ENCODE measurements at places on chromosomes 7 and 10.

GRCh38 chr7:30845426-30846135, 66.1 kb upstream of the AQP1 start:
- peak; percentile 47 for DNase-seq

- DNase-seq, result no peak
Measured at GRCh38 chr7:376306-377079, 86.5 kb downstream of the FOXL3 start.

- no peak for DNase-seq
Measured at GRCh38 chr7:20393616-20394015, 62.9 kb downstream of the ITGB8 start.

DNA sequence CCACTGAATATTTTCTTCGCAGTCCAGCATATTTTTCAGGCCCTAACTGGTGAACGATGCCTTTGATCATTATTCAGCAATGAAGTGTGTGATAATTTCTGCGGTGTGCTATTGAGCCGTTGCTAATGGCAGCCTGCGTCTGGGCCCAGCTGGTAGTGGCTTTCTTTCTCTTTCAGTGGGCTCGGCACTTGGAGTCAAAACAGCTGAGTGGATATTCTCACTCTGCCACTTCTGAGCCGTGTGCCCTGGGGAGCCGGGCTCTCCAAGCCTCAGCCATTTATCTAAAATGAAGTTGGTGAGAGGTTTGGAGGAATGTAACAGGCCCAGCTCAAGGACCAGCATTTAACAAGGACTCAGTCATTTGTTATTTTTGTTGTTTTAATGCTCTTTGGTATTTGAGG, 87.5 kb upstream of the IFRD1 start:
- DNase-seq, result no peak

GRCh38 chr10:71512761-71513539, 116.2 kb downstream of the CDH23 start:
- DNase-seq, result no peak

DNA sequence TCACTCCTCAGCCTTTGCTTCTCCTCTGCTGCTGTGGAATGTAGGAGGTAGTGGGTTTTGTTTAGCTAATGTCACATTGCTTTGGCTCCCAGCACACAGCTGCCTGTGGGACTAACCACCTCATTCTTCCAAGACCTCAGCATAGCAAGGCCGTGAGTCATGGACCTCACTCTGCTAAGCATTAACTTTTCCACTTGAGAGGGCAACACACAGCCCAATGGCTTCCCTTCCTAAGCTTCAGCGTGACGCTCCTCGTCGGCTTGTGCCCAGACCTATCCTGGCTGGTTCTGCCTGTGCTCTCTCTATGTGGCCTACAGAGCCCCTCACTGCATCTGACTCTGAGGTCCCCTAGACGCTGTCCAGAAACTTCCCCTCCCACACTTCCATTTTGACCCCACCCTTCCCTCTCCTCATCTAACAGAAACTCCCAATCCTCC, 23.3 kb downstream of the MYOF start:
- peak; percentile 99 for DNase-seq

DNA sequence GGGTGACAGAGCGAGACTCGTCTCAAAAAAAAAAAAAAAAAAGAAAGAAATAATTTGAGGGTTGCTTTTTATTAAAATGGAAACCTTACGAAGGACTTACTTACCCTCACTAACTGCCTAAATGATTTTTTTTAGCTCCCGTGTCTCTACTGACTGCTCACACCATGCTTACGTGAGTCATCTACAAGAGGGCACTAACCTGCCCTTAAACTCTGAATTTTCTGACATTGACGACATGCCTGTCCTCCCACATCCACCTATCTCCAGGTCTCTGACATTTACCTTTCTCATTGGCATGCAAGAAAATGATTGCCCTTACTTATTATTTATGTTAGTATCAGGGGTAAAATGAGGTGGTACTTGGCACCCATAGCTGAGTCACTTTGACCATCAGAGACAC, 1286.3 kb upstream of the AUTS2 start:
- DNase-seq, result no peak

DNA sequence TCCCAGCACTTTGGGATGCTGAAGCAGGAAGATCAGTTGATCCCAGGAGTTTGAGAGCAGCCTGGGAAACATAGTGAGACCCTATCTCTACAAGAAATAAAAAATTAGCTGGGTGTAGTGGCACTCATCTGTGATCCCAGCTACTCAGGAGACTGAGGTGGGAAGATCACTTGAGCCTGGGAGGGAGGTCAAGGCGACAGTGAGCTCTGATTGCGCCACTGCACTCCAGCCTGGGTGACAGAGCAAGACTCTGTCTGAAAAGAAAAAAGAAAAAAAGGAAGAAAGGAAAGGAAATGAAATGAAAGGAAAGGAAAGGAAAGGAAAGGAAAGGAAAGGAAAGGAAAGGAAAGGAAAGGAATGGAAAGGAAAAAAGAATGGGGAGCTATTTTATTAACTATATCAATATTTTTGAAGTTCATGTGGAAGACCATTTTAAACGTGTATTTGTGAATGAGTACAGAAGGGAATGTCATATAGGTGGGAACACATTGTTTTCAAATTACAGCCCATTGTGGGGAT, 7.1 kb upstream of the IFIT2 start:
- DNase-seq, result no peak

DNA sequence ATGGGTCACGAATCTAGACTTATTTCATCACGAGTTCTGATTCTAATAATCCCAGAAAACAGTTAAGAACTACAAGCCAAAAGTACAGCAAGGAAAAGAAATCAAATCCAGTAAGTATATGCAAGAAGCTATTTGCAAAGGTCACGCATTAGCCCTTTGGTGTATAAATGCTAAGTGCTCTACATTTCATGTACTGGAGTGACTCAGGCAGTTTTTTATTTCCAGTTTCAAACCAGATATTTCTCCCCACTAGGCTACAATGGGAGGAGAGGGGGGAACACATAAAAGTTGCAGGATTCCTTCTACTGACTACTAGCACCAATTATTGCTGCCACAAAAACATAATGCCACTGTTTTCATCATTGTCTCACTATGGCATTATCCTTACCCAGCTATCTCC, 148.0 kb downstream of the NRCAM start:
- DNase-seq, result peak; percentile 67

DNA sequence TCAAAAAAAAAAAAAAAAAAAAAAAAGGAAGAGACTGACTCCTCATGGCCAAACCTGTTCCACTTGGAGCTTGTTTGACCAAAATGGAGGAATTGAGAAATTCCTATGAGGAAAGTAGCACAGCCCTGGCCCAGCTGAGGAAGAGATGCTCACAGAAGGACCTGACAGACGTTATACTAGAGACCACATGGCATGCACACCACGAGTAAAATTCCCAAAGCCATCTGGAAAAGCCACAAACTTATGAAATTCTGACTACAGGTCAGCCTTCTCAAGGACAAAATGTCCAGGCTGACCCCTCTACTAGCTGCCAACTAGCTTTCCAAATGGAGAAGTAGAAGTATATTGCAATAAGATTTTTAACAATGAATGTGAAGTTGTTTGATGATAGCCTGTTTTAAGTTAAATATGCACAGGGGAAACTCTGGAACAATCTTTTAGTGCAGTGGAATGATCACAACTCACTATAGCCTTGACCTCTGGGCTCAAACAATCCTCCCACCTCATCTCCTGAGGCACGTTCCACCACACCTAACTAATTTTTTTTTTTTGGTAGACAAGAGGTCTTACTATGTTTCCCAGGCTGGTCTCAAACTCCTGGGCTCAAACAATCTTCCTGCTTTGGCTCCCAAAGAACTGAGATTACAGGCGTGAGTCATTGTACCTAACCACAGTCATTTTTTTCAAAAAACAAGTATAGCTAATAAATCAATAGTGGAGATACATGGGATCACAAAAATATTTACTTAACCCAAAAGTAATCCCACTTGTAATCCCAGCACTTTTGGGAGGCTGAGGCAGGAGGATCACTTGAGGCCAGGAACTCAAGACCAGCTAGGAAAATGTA, 75.7 kb downstream of the AKR1D1 start:
- DNase-seq, result no peak

GRCh38 chr10:10925667-10926066, 92.0 kb upstream of the CELF2 start:
- no peak for DNase-seq

- no peak for DNase-seq
Measured at GRCh38 chr7:39488467-39489393, 77.5 kb upstream of the YAE1 start.

DNA sequence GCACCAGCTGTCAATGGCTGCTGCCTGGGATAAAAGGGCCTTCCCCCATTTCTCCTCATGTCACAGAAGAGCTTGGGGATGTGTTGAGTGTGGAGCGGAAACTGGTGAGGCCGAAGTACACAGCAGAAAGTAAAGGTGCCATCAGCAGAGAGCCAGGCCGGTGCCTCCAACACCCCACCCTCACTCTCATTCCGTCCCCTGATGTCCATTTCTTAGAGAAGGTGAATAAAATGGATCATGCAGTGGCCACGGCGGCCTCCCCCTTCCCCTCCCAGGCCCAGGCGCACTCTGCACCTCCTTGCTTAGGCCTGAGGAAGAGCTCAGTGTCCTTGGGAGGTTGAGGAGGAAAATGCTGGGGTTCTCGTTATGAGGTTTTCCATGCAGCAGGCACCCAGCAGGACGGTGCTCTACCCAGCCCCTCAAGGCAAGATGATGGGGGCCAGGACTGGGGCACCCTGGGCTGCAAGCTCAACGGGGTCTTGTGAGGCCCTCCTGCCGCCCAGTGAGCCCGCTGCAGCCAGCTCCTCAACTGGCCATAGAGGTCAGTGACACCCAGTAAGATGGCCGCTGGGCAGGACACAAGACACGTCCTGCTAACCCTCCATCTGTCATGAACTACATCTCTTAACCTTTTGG, 163.9 kb downstream of the ADARB2 start:
- no peak for DNase-seq

DNA sequence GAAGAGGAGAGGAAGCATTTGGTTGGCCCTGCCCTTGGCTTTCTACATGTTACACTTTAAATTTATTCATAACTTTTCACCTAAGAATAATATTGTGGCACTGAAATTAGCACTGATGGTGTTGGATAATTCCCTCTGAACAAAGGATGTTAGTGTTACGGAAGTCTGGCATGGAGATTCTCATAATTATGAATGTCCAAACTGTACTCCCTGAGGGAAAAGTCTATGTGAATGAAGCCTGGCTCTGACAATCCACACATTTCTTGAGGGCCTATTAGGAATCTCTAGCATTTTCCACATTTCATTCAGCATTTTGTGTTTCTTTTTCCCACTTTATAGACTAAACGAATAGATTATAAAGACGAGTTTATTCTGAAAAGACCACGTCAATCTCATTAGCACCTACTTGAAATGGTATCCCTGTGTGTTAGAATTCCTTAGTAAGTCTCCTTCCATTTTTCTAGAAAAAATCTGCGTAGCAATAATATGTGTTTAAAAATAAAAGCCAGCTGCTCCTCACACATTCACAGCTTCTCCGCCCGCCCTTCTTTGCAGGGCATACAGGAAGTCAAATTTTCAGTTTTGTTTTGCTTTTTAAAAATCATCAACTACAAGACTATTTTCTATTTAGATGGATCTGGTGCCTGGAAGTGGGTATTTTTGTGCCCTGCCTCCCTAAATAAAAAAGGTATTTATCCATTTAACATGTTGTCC, 131.8 kb upstream of the PALS2 start:
- DNase-seq, result no peak

DNA sequence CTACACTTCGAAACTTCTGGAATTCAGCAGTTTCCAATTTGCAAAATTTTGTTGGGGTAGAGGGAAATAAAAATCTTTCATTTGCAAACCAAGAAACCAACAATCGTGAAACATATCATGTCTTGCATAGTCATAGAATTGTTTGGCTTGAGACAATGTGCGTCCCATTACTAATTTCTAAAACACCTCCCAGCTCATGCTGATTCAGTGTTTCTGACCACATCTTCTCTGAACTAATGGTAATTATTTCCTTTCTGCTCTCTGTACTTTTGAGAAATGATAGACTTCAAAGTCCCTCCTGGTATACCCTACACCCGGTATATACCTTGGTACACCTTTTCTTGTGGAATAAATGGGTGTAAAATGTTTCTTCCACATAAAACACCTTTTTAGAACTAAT, 41.8 kb upstream of the TSPAN13 start:
- peak; percentile 76 for DNase-seq

DNA sequence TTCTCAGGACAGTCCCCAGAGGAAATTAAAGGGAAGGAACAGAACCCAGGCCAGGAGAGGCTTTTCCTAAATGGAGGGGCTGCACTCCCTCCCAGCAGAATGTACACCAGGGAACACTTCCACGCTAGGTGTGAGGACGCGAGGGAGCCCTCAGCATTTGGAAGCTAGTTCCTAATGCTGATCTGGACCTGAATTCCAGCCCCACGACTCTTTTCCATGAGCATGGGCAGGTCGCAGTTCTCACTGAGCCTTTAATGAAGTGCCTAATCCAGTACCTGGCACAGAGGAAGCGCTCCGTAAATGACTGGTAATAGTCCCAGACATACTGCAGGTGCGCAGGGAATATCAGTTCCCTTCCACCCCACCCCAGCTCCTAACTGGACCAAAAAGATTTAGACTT, 1.1 kb downstream of the ALOX5 start:
- no peak for DNase-seq

DNA sequence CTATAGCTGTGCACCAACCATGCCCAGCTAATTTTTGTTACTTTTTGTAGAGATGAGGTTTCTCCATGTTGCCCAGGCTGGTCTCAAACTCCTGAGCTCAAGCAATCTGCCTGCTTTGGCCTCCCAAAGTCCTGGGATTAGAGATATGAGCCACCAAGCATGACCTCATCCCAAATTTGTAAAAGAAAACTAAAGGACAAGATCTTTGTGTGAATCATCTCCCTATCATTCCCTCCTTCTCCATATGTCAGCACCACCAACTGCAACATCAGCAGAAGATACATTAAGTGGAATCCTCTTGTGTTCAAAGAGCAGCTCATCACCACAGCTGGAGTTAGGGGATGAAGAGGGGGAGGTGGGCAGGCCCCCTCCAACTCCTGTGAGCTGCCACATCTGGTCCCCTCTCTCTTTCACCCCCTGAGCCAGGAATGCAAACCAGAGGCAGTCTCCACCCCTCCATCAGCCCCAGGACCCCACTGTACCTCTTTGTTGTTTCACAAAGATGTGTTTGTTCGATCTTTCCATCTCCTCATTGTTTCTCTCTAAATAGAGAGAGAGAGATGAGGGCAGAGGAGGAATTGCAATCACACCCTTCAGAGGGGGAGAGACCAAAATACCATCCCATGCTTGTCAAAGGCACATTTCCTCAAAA, 47.3 kb upstream of the PIP4K2A start:
- DNase-seq, result peak; percentile 56

GRCh38 chr7:33145156-33145555, 15.8 kb downstream of the BBS9 start:
- DNase-seq, result no peak

Data from HCEC 1CT (cell line).